Ascending aorta (tissue), 2 donors: ENCODE measurements at places on chromosomes 1 and 21. TPM values are rescaled to one million over a fixed set of nuclear protein-coding genes. Genes with fewer than 3 reads are reported as not detected.
A peak's percentile ranks its signal among the peaks of the same experiment; 100 is the strongest.

DNA sequence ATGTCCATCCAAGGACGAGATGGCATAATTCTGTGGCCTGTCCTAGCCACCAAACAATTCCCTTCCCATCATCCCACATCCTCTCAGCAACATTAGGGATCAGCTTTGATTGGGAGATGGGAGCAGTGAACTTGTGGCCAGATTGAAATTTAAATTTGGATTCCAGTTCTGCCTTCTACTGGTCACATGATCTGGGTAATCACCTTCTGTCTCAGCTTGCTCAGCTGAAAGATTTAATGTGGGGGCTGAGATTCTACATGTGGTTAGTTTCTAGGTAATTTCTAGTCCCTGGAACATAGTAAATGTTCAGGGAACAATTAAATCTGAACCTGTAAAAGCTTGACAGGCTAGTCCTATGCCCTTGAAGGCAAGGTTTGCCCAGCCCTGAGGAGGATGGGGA lies 3.2 kb downstream of the MYOCOS start:
- no peak for DNase-seq

- no peak for DNase-seq
Observed at GRCh38 chr1:87305151-87305550, 23.5 kb upstream of the LMO4 start.

DNA sequence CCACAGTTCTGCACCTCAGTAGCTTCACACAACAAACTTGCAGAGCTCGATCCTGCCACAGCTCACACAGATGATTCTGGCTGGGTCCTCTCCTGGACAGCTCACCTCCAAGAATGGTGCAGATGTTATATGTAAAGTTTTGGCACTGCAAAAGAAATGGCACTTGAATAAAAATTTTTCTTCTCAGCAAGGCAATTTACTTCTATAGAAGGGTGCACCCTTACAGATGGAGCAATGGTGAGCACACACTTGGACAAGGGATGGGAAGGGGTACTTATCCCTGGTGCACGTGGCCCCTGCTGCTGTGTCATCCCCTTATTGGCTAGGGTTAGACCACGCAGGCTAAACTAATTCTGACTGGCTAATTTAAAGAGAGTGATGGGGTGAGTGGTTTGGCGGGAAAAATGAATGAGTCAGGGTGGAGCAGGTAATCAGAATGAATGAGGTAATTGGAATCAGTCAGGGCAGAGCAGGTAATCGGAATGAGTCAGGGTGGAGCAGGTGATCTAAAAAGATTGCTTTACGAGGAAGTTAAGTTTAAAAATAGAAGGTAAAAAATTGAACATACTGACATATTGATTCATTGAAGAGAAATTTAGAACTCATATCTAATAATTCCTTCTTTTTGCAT lies 12.0 kb upstream of the AADACL3 start:
- no peak for DNase-seq

DNA sequence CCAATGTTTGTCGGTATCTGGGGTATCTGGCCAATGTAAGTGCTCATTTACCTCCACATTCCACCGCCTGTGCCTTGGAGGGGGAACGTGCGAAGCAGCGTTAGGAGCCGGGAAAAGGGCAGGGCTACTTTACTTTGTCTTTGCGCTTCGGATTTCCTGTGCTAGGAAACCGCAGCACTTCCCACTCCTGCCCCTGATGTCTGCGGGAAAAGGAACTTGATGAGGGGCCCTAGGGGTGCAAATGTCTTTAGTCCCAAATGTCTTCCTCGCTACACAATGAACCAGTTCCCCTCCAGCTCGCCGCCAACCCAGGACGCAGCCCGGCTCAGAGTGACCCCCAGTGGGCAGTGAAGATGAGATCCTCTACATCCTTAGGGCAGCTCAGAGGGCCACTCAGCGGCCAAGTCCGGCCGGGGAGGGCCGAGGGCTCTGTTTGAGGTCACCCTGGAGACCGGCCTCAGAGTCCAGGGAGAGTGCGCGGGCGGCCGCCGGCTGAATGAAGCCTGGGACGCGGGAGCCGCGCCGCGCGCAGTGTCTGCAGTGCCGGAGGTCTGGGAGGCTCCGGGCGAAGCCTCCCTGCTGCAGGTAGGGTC lies at the start of gene DYNLT5:
Gene DYNLT5, plus strand, starts transcription at position 460 of the 593 bp plus-strand sequence. CDS start 2,200 bp downstream, outside the sequence.
- DNase-seq, result peak; percentile 73

DNA sequence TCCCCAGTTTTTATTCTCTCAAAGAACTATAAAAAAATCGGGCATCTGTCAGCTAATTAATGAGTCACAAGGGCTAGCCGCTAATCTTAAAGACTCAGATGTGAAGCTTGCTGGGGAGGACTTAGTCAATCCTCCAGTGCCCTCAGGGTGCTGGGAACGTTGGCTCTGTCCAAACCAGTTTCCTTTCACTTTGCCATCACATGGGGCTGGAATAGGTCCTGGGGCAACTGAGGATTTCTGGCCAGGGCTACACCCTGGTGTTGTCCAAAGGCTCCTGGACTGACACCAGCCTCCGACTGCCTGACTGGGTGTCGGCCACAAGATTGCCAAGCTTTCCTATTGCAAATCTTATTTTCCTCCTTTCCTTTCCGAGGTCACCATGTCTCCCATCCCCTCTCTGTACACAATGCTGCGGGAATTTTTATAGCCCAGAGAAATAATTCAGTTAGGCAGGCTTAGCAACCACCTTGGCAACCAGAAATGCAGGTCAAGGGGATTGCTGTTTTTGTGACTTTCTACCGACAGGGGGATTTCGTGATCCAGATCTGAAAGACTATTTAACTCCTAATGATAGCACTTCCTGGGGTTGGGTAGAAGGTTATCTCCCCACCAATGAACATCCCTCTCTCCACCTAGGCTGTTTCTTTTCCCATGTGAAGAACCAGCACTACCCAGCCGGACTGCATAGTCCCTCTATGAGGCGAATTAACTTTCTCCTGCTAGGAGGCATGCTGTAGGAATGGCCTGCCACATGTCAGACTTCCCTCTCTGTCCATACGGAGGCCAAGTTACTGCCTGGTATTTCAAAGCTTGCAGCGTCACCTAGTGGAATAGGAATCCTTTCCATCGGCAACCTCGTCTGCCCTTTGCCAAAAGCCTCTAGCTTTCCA lies 29.9 kb upstream of the CTBS start:
- DNase-seq, result peak; percentile 83

The DNASE2B gene
- not detected for total RNA-seq

The PTPN22 gene
- 2.3 TPM for total RNA-seq

DNA sequence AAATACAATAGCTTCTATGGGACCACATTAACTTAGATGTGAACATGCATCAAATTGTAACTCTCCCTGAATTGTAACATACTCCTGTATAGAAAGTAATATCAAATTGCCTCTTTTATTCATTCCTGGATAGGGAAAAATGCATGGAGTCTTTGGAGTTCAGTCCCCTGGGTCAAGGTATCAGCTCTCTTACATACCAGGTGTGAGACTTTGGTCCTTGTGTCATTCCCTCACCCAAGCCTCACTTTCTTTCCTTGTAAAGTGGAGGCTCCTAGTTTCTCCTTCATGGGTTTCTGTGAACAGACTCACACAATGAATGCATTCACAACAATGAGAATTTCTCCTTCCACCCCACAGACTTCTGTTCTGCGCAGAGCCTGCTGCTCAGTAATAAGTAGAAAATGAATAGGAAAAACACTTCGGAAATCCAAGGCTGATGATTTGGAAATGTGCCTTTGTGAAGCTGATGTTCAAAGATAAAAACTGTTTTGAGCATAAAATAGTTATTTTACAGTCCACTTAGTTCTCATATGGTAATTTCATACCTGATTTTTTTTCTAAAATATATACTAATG lies 185.3 kb downstream of the AK5 start:
- no peak for DNase-seq

GRCh38 chr1:156876281-156876680 lies 15.6 kb downstream of the NTRK1 start:
- no peak for DNase-seq

GRCh38 chr1:158075078-158075477 lies 81.6 kb downstream of the KIRREL1 start:
- no peak for DNase-seq

DNA sequence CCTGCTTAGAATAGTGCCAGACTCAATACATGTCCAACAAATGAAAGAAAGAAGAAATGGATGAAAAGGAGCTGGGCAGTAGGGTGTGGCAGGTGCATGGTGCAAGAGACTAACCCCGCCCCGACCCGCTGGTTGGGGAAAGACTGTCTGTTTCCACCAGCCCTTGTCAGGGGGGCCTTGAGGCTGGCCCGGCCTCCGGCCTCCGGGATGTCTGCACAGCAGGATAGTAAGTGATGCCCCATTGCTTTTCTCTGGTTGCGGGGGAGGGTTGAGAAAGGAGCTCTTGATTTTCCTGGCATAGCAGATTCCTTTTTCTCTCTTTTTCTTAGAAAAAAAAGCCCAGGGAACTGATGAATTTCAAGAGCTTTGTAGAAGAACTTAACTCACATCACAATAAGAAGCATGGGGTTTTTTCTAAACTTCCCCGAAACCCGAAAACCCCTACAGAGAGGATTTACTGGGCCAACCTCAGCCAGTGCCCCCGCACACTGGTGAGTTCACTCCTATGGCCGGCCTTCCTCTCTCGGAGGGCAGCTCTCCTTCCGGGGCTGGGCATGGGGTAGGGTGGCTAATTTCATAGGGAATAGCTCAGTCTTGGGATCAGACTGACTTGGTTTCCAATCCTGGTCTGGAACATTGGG lies 12.5 kb upstream of the TTC22 start:
- peak; percentile 34 for DNase-seq

DNA sequence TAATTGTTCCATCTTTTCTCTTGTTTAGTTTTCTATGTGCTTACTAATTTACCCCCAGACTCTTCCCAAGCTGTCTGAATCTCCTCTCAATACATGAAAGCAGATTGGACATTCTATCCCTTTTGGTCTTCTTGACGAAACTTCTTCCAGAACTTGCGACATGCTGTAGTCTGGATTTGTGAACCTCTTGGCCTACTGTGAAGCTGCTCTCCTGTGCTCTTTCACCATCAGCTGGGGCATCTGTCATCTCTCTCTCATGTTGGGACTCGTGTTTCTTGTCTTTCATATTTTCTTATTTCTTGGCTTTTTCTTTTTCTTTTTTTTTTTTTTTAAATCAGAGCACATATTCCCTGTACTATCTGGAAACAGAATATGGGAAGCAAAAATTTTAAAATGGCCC lies 6.8 kb downstream of the CPT2 start:
- no peak for DNase-seq

The RAB7B gene
- not detected for total RNA-seq

GRCh38 chr1:38990738-38991637 lies at the start of gene AKIRIN1:
AKIRIN1 (plus strand) TSS chr1:38991276; CDS start chr1:38991381, 105 bp downstream.
- DNase-seq, result peak; percentile 88

The ECM1 gene
- 55.8 TPM for total RNA-seq

- no peak for DNase-seq
Observed at GRCh38 chr1:220950576-220950975, 71.3 kb downstream of the HLX start.
